ENCODE measurements at places on chromosomes 4 and X.

DNA sequence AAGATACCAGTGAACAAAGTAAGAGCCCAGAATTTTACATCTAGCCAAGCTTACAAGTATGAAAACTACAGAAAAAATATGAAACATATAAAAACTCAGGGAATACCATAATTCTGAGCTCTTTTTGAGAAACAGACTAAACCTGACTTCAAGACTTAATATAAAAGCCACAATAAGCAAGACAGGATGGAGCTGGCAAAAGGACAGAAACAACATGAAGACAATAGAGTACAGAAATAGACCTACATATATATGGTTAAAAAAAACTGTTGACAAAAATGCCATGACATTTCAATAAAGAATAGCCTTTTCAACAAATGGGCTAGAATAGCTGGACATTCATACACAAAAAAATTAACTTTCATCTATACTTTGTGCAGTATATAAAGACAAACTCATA lies 49.4 kb downstream of the UBA6 start:
- DNase-seq = no peak

- DNase-seq = no peak
These were observed 1.3 kb downstream of the CASP3 start for GRCh38 chr4:184648054-184648312.

DNA sequence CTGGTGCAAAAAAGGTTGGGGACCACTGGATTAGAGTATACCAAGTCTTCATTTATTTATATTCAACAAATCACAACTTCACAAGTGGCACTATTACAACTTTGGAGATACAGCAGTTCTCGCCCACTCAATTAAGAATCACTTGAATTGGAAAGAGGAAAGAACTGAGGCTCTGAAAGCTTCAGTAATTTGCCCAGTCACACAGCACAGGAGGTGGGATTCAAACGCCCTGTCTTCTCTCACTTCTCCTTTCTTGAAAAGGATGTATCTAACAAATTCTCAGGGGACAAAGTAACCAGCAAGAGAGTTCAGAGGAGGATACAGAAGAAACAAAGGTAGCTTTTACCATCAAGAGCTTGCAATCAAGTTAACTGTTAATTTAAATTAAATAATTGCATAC lies 12.4 kb downstream of the SMIM14 start:
- no peak for DNase-seq

- no peak for DNase-seq
These were observed 39.8 kb downstream of the IL15 start for GRCh38 chr4:141676087-141676670.

- DNase-seq = no peak
These were observed 53.4 kb downstream of the CASP6 start for GRCh38 chr4:109649872-109650271.

Data from NCI-H2107 (cell line).